Thymus (tissue), 14 donors: ENCODE measurements at places on chromosomes 11 and 22. TPM values are rescaled to one million over a fixed set of nuclear protein-coding genes. Genes with fewer than 3 reads are reported as not detected.

- no peak for DNase-seq
These were observed 67.9 kb downstream of the CYB5R2 start for GRCh38 chr11:7605186-7605943.

GRCh38 chr22:38176170-38176741 is 5.4 kb downstream of the PLA2G6 start:
- DNase-seq, result no peak

DNA sequence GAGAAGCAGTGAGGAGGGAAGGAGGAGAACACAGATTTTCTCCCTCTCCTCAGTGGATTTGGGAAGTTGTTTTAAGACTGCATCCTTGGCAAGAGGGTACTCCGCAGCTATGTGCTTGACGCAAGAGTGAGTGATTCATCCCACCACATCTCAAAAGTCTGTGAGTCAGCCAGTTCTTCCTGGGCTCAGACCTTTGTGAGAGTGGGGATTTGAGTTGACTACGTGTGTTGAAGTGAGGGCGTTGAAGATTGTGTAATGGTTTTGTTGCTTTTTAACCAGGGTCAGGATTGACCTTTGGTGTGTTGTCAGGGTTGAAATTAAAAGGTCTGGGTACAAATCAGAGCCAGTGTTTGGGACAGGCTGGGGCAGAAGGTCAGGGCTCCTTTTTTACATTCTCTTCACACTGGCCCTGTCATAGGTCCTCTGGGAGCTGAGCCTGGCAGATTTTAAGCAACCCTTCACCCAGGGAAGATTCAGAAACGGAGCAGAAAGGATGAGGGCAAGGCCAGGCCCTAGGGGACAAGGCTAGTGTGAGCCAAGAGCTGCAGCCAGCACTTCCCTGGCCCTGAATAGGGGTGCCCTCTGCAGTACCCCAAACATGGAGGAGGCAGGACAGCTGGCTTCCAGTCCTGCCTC is 4.2 kb upstream of the C11orf86 start:
- DNase-seq, result no peak

DNA sequence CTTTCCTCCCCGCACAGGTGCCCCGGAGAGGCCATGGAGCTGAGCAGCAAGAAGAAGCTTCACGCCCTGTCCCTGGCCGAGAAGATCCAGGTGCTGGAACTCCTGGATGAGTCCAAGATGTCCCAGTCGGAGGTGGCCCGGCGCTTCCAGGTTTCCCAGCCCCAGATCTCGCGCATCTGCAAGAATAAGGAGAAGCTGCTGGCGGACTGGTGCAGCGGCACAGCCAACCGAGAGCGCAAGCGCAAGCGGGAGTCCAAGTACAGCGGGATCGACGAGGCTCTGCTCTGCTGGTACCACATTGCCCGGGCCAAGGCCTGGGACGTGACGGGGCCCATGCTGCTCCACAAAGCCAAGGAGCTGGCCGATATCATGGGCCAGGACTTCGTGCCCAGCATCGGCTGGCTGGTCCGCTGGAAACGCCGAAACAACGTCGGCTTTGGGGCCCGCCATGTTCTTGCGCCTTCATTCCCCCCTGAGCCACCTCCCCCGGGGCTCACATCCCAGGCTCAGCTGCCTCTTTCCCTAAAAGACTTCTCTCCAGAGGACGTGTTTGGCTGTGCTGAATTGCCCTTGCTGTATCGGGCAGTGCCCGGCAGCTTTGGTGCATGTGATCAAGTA is 1.3 kb downstream of the TIGD3 start:
- no peak for DNase-seq

DNA sequence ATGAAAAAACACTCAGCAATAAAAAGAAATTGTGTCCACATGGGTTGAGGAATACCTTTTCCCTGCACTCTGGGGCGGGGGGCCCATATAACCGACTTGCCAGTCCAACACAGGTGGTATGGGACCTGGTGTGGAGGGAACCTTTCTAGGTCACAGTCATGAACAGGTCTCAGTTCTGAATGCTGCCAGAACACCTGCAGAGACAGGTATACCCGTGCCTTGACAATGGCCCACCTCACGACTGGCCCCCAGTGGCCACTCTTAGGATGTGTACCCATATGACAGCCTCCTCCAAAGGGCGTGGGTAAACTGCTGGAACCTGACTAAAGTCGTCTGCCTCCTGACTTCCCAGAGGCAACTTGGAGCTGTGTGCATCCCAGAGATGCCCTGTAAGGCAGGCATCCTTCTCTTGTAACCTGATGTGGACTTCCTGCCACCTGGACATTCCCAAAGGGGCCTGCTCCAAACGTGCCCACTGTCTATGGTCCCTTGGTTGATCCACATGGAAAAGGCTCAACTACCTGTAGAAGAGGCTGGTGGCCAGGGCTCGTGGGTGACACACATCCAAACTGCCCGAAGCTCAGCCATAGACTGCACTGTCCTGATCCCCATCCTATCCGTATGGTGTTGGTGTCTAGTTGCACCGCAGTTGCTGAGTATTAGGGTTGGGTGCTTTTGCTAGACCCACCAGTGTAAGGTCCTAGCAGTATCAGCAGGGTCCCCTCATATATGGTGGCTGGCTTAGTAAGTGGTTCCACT is 859.3 kb downstream of the BRD1 start:
- no peak for DNase-seq

TIMM8B gene
- total RNA-seq, result 105 TPM

DNA sequence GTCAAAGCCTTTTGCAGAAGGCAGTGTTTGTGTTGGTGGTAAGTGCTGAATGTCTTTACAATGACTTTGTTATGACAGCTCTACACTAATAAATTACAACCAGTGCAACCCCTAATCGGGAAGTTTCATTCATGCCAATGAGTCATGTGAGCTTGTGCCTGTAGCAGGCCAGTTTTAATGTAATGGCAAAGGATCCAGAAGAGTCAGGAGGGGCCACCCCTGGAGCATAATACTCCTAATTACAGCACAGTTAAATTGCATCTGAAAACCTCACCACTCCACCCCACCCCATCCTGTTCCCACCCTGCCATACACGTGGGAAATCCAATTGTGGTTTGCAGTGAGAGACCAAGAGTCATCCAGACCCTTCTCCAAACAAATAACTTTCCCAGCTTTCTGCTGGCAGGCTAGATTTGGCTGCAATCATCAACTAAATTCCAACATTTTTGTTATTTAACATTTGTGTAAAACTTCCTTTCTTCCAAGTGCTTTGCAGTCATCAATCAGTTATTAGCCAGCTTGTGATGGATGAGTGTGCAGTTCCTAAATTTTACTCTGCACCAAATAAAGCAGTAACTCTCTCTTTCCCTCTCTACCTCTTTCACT is 277.3 kb upstream of the FAT3 start:
- DNase-seq, result no peak

CDHR5 gene
- not detected for total RNA-seq

CD6 gene
- total RNA-seq, result 30.7 TPM

DNA sequence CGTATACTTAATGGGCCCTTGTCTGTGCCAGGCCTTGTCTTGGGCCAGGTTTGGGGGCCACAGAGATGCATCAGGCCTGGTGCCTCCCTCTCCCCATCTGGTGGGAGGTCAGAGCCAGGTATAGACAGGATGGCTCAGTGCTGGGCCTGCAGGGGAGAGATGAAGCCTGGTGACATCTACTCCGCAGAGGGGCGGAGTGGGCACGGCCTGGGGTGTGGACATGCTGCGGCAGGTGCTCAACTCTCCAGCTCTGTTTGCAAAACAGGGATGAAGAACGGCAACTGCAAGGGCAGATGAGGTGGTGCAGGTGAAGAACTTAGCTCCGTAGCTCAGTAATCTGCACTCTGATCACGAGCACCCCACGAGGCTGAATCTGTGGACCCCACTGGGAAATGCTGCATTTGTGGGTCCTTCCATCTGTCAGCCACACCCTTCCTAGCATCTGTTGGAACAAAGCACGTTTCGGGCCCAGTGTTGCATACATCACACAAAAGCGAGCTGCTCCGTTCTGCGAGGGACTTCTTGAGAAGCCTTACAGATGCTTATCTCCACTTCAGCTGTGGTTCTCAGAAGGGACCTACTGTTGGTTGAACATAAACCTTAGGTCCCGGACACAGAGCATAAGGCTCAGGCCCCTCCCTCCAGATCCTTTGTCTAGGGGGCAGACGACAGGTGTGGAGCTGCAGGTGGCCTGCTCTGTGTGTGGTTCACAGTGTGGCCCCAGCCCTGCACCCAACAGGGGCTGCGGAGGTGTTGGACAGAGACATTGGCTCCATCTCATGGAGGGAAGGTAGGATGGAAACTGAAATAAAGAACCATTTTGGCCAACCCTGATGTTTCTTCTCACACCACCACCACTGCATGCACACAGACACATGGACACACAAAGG is 78.3 kb downstream of the LRRC32 start:
- peak; percentile 45 for DNase-seq

DNA sequence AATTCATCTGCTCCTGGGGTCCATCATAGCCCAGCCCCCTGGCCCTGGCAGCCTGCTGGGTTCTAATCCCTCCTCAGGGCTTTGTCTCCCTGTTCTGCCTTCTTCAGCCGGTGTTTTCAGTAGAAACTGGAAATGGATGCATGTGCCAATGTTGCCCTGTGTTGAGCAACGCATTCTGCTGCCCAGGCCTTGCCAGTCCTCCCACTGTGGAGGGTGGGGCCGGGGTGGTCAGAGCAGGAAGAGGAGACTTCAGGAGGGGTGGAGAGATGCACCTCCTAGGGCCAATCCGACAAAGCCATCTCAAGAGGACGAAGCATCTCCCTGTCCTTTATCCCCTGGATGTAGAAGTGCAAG is 27.6 kb upstream of the ZBTB16 start:
- DNase-seq, result no peak

ACRV1 gene
- not detected for total RNA-seq

JAML gene
- 58.8 TPM for total RNA-seq

GRCh38 chr11:69113226-69113625 is 42.5 kb upstream of the SMIM38 start:
- DNase-seq, result no peak

- DNase-seq, result no peak
These were observed 75.7 kb downstream of the RELT start for GRCh38 chr11:73451896-73452295.

DNA sequence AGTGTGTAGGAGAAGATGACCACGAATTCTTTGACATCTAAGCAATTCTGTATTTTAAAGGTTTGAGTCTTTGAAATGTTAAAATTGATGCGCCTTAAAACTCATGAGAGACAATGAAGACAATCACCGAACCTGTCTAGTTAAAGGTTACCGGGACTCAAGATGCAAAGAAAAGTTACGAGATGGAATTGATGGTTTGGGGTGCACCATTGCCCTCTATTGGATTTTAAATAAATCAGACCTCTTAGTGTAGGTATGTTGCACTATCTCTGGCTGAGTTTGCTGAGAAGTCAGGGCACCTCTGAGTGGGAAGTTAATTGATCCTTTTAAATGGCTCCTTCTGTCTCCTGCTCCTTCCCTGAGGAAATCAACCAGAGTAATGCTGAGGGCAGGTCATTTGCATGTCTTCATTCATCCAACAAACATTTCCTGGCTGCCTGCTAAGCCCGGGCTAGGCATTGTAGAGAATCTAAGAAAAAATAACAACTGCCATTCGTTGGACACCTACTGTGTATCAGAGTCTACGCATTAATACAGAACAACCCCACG is 19.4 kb upstream of the TMA7B start:
- peak; percentile 79 for DNase-seq

- DNase-seq, result no peak
These were observed 17.9 kb downstream of the SWAP70 start for GRCh38 chr11:9681583-9682372.

- no peak for DNase-seq
These were observed 705 bp downstream of the UNC93B1 start for GRCh38 chr11:68002938-68003845.

- no peak for DNase-seq
These were observed 21.2 kb upstream of the RASD2 start for GRCh38 chr22:35519306-35520000.

SLC37A2 gene
- 4.3 TPM for total RNA-seq

GRCh38 chr11:102757823-102758549 is 22.4 kb downstream of the MMP10 start:
- DNase-seq, result no peak

- DNase-seq, result no peak
These were observed 44.6 kb upstream of the SORL1-AS1 start for GRCh38 chr11:121497176-121497998.

DNA sequence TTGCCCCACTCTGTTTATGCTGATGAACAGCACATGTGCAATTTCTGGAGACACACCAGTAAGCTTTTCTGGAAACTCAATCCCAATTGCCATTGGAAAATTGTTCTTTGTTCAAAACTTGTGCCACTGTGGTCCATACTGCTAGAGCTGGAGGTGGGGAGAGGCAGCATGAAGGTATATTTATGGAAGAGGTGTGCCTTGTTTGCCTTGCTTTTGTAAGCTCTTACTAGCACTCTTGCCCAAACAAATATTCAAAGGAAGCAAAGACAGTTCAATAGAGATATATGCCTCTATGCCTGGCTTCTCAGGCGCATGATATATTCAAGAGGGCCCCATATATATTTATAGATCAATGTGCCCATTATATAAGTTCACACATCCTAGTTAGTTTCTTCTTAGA is 42.7 kb downstream of the TIMP3 start:
- DNase-seq, result no peak

- DNase-seq, result no peak
These were observed 1217.6 kb downstream of the JRKL start for GRCh38 chr11:97607291-97608000.

OR51B5 gene
- 0.14 TPM for total RNA-seq

RAB30 gene
- total RNA-seq, result 4.5 TPM

DNA sequence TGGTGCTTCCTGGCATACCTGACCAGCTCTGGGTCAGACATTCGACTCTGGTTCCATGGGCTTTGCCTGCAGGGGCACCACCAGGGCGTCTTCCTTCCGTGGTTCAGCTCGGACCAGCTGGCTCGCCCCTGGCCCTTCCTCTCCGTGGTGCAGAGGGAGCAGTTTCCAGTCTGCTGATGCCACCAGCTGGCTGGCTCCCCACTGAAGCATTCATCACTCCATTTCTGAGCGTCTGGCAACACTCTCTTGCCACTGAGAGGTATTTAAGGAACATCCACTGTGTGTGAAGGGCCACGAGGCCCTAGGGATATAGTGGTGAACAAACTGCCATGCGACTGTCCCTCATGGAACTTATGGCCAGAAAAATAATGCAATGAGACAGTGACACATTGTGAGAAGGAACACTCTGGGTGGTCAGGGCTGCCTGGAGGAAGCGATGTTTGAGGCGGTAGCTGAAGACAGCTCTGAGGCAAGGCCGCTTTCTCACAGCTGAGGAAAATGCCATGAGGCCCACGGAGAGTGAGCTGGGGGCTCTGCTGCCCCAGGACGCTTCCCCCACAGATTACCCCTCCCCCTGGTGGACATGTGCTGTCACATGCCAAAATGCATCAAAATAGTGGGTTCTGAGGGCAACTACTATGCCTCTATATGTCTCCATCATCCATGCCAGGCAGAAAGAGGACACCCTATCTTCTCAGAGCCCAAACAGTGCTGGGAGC is 44.9 kb upstream of the ARFGAP3 start:
- DNase-seq, result no peak

PNPLA5 gene
- not detected for total RNA-seq

DNA sequence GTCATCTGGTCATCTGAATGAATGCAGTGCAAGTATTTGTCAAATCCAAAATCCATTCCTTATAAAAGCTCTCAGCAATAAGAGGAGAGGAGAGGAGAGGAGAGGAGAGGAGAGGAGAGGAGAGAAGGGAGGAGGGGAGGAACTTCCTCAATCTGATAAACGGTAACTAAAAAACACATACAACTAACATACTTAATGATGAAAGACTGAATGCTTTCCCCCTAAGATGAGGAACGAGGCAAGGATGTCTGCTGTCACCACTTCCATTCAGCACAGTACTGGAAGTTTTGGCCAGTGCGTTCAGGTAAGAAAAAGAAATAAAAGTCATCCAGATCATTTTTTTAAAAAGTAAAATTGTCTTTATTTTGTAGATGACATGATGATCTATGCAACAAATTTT is 80.4 kb downstream of the CD82 start:
- no peak for DNase-seq

ABTB2 gene
- total RNA-seq, result 1.6 TPM

- DNase-seq, result no peak
These were observed 226.0 kb downstream of the MIAT start for GRCh38 chr22:26883393-26883792.
